ENCODE measurements at places on chromosomes 4 and X.

GRCh38 chr4:53480909-53481308, 103.5 kb downstream of the FIP1L1 start:
- DNase-seq = no peak

DNA sequence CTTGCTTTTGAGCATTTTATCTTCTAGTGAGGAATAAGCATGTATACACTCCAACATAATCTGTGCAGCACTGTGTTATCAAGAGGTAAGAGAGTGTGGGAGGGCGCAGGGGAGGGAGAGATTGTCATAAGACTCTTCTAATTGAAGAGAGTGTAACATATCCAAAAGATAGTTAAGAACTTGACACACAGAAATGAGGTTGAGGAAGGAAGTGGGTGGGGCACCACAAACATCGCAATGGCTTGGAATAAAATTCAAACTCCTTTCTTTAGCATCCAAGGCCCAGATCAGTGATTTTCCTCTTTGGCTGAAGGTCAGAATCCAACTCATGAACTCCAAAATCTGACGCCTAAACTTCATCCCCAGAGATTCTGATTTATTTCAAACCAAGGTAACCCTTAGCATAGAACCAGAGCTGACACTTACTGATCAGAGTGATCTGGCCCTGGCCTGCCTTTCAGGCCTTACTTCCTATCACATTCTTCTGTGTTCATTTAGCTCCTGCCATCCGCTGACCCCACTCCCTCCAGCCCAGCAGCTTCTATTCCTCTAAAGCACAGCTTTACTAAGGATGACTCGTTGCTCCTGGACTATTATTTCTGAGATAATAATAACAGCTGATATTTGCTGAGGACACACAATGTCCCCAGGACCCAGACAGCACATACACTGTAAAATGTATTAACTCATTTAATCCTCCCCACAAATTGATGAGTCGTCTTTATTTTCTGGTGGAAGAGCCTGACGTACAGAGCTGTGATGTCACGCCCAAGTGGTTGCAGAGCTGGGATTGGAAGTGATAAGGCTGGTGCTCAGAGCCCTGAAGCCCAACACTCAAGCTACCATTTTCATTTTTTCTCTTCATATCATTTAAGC, 10.6 kb upstream of the CTSO start:
- no peak for DNase-seq

DNA sequence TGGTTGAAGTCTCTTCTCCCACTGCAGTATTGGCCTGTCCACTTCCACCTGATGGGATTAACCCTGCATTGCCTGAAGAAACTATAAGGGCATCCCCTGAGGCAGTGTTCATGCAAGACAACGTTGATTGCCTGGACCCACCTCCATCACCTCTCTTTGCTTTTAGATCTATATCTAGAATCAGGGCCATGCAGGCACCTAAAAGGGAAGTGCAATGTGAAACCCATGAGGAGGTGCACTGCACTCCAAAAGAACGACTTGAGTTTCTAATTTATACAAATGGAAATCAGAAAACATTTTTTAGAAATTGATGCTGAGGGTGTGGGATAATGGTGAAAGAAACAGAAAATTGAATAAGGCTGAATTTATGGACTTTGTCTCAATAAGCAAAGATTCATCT, 694.4 kb downstream of the TRAM1L1 start:
- no peak for DNase-seq

GRCh38 chrX:103828529-103828928, 3.5 kb downstream of the RAB9B start:
- no peak for DNase-seq

GRCh38 chr4:823176-823760, 2.7 kb downstream of the CPLX1 start:
- DNase-seq = no peak

- DNase-seq = no peak
Measured at GRCh38 chrX:20527558-20528011, 260.9 kb upstream of the RPS6KA3 start.

- DNase-seq = no peak
Measured at GRCh38 chrX:149495573-149496071, 9.5 kb downstream of the IDS start.

- DNase-seq = no peak
Measured at GRCh38 chr4:25065932-25066590, 35.3 kb upstream of the LGI2 start.

DNA sequence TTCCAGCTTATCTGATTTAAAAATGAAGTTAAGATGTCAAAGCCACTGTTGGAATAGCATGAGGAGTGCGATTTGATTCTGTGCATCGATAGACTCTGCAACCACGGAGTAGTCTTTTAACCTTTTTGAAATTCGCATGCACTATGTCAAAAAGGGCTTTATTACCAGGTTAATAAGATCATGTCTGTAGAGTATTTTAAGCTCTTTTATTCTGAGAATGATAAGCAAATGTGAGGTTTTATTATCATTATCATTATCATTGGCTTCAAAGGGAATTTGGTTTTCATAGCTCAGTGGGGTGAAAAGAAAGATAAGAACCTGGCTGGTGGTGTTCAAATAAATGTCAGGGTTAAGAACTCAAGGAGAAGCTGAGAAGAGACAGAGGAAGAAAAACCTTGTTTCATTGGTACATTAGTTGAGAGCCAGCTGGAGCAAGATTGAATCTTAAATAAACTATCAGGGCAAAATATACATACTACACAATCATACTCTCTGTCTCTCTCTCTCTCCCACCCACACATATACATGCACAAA, 102.6 kb downstream of the MMRN1 start:
- DNase-seq = no peak

- no peak for DNase-seq
Measured at GRCh38 chr4:84565951-84566350, 17.0 kb upstream of the CDS1 start.

DNA sequence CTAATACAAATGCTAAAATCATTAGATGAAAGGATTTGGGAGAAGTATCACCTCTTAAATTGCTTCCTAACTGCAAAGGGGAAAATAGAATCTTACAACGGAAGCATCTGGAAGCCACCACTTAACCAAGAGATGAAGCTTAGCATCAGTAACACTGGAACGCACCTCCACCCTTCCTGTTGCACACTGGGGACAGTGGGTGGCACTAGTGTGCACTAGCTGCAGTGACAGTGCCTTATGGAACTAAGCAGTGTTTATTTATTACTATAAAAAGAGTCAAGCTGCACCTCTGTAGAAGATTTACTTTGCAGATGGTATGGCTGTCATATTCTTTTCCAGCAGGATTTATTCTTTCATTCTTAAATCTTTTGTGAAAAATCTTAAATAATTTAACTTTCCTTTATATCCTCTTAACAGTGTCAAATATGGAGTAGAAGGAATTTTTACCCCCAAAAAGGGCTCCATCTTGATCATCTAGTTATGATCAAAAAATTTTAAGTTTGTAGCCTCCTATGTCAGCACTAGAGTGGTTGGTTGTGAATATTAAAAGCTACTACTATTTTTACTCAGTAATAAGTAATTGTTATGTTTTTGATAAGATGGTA, 76.7 kb downstream of the SCD5 start:
- peak; percentile 24 for DNase-seq

DNA sequence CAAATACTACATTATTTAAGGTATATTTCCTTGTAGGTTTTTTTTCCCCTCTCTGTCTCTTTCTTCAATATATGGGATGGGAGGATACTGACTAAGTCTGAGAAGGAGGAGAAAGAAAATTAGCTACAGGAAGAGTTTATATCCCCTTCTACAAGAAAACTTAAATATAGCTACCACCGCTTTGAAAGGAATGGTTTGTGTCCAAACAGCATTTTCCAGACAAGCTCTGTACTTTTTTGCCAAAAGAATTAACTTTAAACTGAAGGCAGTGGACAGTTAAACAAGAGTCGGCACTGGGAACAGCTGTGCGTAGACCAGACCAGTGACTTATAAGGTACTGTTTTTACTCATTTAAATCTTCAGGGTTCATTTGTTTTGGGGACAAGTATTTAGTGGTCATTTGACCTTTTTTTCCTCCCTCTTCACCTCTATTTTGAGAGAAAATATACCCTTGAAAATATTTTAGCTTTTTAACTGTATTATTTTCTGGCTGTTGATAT, 303.7 kb downstream of the ARHGAP24 start:
- no peak for DNase-seq

- DNase-seq = no peak
Measured at GRCh38 chr4:134632056-134632455, 430.5 kb upstream of the PABPC4L start.

DNA sequence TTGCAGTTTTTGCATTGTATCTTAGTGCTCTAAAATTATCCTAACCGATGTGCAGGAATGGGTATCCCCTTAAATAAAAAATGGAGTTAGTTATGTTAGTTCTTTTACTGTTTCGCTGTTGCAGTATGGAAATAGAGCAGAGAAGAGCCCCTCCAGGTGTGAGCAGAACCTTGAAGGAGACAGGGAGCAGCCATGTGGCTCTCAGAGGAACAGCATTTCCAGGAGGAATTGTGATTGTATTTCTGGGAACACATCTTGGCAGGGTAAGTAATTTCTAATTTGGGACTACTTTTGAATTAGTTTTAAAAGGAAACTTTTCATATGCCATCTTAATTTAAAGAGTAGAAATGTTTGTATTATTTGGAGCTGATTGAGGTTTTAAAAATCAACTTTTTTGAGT, 5.3 kb upstream of the CCDC158 start:
- DNase-seq = no peak

- no peak for DNase-seq
Measured at GRCh38 chr4:40114206-40114605, 57.6 kb downstream of the N4BP2 start.

DNA sequence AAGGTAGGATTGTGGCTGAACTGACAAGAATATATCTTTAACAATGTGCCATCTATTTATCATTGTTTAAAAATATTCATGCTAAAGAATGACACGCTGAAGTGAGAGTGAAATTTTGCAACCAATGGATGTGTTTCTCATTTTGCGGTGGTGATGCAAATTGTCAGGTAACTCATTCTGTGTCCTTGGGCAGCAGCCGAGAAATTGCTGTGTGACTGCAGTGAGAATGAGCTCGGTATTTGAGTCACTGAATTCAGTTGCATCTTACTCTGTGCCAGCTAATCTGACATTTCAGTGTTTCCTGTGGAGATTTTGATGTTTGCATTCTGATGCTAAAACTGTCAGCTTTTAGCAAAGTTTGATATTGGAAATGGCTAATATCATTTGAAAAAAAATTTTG, 28.1 kb downstream of the MCUB start:
- DNase-seq = peak; percentile 54

GRCh38 chr4:87211249-87211952, 9.0 kb downstream of the KLHL8 start:
- no peak for DNase-seq

DNA sequence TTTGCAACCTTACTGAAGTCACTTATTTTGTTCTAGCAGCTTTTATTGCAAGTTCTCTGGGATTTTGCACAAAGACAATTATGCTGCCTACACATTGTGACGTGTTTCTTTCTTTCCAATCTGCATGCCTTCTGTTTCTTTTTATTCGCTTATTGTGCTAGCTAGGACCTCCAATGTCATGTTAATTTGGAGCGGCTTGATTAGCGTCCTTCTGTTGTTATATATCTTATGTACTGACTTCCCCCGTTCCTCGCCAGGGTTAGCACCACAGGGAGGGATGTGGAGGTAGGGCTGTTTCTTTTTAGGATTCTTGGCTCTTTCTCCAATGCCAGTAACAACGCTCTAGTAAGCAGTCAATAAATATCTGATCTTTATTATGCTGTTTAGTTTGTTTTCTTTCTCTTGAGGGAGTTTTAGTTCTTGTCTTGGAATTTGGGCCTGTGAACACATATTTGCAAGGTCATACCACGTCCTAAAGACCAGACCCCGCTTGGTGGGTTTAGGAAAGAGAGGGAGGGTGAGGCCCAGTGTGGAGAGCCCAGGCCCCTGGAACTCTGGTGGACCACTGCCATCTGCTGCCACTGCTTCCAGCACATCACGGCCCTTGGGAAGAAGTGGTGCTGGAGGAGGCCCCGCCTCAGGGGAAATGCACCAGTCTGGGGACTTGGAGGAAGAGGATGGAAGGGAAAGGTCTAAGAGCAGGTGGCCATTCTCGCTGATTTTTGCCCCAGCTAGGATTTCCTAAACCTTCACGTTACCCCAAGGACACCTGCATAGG, 129.1 kb downstream of the TRIML1 start:
- DNase-seq = no peak

GRCh38 chr4:53730031-53730805, 138.9 kb upstream of the LNX1 start:
- no peak for DNase-seq

DNA sequence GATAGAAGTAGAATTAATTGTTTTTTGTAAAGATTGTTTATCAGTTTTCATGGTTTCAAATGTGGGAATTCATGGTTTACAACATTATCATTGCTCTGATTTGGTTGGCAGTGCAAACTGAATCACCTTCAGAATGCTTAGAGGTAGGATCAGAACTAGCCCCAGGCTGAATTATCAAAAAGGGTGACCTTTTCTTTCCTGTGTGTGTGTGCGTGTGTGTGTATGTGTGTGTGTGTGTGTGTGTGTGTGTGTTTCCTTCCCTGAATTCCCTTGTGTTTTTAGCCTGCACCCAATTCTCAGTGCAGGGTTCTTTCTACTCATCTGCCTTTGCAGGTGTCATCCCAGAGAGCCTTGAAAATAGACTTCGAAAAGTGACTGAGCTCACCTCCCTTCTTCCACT, 125.0 kb downstream of the BMPR1B start:
- DNase-seq = no peak

DNA sequence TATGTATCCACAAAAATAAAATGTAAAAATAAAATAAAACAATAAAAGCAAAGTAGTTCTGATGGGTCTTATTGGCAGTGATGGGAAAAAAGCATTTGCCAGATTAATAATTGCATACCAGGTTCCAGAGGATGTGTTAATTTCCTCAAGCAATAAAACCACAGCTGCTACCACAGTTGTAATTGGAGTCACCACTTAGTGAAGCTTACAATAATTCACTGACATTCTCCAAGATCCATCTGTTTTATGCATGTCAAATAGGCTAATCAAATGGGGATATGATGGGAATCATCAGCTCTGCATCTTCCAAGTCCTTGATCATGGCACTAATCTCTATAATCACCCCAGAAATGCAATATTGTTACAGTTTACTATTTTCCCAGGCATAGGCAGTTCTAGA, 123.5 kb upstream of the EMCN start:
- DNase-seq = no peak

Data from stimulated activated CD4-positive, alpha-beta T cell treated with anti-CD3 and anti-CD28 coated beads, Interleukin-2, amount 100 ng/mL, for 24 hours (primary cell).